ENCODE measurements at places on chromosomes 12 and 14.

GRCh38 chr14:102206918-102207317 is 67.2 kb downstream of the WDR20 start:
- no peak for DNase-seq

DNA sequence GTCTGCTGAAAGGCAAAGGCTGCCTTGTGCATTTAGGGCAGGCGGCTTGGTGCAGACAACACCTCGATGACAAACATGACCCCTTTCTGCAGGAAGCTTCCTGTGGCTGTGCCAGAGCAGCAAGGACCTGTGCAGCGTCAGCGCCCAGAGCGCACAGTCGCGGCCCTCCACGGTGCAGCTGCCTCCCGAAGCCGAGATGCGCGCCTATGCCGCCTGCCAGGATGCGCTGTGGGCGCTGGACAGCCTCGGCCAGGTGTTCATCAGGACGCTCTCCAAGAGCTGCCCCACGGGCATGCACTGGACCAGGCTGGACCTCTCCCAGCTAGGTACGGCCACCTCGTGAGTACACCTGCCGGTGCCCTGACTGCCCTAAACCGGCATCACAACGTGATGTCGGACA is 57.3 kb downstream of the ANKRD9 start:
- no peak for DNase-seq

GRCh38 chr12:33245434-33245833 is 194.2 kb downstream of the SYT10 start:
- DNase-seq, result no peak

- DNase-seq, result no peak
These were observed 187.3 kb upstream of the RMST start for GRCh38 chr12:97275256-97275655.

GRCh38 chr12:52691076-52691840 is 11.1 kb upstream of the KRT1 start:
- peak; percentile 68 for DNase-seq

GRCh38 chr12:56029166-56029519 is 8.3 kb downstream of the IKZF4 start:
- DNase-seq, result no peak

- no peak for DNase-seq
These were observed 18.6 kb downstream of the LGMN start for GRCh38 chr14:92729634-92730358.

DNA sequence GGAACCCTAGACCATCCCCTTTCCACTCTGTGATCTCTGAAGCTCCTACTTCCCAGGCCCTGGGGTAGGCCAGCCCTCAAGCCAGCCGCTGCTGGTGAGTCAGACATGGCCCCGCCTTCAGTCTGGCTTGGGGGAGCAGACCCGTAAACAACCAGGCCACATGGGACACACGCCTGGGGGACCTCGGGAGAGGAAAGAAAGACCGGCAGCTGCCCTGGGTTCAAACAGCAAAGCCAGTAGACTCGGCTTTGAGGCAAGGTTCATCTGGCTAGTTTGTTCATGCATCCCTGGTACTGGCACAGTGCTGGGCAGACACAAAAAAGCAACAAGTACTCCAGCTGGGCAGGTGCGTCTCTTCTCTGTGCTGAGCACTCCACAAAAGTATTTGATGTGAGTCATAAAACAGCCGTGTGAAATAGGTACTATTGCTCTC is 101.9 kb downstream of the SETD3 start:
- no peak for DNase-seq

GRCh38 chr12:129483111-129483893 is 420.5 kb downstream of the TMEM132D start:
- no peak for DNase-seq

DNA sequence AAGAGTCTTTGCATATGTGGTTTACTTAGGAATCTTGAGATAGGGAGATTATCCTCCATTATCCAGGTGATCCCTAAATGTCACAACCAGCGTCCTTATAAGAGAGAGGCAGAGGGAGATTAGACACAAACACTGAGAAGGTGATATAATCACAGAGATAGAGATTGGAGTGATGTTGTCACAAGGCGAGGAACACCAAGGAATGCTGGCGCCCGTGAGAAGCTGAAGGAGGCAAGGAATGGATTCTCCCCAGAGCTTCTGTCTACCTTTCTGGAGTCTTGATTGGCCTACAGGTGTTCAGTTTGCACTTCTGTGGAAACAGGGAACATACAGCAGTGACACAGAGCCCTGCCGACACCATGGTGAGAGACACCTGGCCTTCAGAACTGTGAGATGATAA is 101.6 kb downstream of the ANO4 start:
- no peak for DNase-seq

DNA sequence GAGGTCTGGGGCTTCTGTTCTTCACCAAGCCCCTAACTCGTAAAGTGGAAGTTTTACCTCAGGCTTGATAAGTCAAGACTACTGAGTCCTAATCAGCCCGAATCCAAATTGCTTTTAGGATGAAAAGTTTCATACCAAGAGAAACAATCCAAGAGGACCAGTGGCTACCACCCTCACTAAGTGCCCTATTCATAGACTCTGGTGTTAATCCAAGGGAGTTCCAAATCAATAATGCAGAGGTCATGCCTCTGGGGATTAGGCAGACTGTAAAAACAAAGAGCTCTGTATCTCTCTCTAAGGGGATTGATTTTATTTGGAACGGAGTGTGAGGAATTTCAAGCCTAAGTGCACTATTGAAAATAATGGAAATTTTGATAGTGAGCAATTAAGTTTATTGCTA is 76.3 kb upstream of the LMNTD1 start:
- no peak for DNase-seq

DNA sequence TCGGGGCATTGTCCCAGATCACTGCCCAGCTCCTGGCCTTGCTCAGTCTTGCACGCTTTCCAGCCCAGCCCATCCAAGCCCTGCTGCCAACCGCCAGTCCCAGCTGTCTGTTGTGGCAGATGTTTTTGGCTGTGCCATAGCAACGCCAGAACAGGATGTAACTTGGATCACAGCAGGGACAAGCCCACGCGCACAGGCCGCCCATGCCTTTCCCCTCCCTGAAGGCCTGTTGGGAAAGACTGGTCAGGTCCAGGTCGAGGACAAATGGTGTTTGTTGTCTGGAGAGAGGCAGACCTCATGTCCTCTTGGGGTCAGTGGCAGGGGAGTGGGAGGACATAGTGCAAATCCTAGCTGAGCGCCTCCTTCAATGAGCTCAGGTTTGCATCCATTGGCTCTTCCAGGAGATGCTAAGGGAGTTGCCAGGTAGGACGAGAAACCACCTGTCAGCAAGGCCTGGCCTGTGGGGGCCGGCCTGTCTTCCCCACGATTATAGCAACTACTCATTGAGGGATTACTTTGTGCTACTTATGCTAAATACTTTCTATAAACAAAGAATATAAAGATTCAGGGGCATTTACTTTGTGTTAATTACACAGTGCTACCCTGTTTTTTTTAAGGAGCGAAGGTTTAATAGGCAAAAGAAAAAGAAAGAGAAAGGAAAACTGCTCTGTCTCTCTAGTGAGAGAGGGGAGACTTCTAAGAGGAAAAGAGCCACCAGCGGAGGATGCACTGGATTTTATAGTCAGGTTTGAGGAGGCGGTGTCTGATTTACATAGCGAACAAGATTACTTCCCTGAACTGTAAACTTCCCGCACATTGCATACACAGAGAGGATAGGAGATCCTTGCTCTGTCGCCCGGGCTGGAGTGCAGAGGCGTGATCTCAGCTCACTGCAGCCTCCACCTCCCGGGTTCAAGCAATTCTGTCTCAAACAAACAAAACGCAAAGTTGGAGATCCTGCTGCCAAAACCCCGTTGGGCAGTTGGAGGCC is 42.8 kb upstream of the CORO1C start:
- no peak for DNase-seq

- no peak for DNase-seq
These were observed 1.3 kb downstream of the FAM181A start for GRCh38 chr14:93928184-93929047.

- DNase-seq, result no peak
These were observed 34.0 kb downstream of the ALG10B start for GRCh38 chr12:38350342-38351174.

DNA sequence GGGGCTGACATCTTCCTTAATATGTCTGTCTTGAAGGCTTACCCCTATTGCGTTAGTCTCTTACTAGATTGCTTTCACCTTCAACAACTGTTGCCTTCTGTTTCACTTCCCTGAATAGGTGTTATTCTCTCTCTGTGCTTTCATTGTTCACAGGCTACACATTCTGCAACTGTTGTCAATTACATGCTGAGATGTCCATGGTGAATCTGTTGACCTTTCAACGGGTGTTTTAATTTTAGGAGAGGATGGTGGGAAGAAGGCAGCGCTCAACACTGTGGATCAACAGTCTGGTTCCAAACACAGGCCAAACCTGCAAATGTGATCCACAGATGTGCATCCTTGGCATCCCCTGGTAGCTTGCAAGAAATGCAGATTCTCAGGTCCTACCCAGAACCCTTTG is 101.9 kb downstream of the DACT1 start:
- DNase-seq, result no peak

All from naive thymus-derived CD8-positive, alpha-beta T cell (primary cell).